GM04504 (cell line): ENCODE measurements at places on chromosomes 2 and 18.

DNA sequence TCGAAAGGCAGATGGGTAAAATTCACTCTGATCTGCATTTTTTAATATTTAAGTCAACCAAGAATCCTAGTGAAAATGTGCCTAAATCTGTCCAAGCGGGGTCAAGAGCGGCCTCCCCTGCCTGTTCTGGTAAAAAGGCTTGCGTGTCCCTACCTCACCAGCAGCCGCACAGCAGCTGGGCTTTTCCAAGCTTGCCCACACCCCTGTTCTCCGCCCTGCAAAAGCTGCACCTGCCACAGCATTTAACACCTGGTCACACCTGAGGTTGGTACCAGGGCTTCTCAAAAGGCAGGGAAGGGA, 25.8 kb upstream of the TMEM182 start:
- no peak for DNase-seq

DNA sequence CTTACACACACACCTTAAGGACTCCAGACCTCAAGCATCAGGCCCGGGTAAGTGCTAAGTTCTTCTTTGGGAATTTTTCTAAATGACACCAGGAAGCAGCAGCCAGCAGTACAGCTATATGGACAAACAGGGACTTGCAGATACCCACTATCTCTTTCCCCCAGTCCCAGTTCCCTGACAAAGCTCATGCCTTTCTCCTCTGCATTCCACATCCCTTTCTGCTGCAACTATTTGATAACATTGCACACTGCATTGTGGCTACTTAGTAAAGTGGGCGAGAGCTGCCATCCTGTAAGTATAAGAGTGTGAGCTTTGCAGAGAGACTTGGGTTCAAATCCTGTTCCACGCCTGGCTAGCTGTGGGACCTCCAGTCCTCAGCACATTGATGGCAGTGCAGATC, 14.0 kb upstream of the CD226 start:
- no peak for DNase-seq

- no peak for DNase-seq
These were observed 9.6 kb upstream of the ALPK2 start for GRCh38 chr18:58638441-58638840.

DNA sequence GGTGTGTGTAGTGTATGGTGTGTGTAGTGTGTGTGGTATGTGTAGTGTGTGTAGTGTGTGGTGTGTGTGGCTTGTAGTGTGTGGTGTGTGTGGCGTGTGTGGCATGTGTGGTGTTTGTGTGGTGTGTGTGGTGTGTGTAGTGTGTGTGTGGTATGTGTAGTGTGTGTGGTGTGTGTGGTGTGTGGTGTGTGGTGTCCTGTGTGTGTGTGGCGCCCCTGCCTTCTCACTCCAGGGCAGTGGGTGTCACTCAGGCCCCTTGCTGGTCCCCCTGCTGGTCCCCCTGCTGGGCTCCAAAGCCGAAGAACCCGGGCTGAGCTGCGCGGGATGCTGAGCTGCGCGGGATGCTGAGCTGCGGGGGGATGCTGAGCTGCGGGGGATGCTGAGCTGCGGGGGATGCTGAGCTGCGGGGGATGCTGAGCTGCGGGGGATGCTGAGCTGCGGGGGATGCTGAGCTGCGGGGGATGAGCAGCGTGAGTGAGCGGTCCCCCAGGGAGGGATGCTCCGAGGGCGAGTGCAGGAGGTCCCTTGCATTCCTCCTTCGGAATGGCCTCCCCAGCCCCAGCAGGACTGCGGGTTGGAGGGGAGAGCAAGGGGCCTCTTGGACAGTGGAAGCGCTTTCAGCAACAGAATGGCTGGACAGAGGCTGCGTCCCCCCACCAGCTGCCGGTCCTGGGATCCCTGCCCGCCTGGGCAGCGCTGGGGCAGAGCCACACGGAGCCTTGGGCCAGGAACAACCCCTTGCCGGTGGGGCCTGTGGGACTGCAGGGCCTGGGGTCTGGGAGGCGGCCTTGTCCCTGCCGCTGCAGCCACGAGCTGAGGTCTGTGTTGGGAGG, 3.4 kb upstream of the RTP5 start:
- DNase-seq: no peak

- peak; percentile 74 for DNase-seq
These were observed 40.5 kb upstream of the ATG16L1 start for GRCh38 chr2:233210843-233211547.

GRCh38 chr2:223315813-223316212, 263.8 kb downstream of the KCNE4 start:
- peak; percentile 20 for DNase-seq
